Thyroid gland (tissue), 4 donors: ENCODE measurements at places on chromosomes 6 and 20. TPM values are rescaled to one million over a fixed set of nuclear protein-coding genes. Genes with fewer than 3 reads are reported as not detected.
A peak's percentile ranks its signal among the peaks of the same experiment; 100 is the strongest.

GRCh38 chr20:13464702-13465101, 174.0 kb downstream of the TASP1 start:
- DNase-seq: no peak
- H3K4me3 ChIP-seq: no peak overlapping the region
- H3K36me3 ChIP-seq: no peaks in the 10 kb centered on the region
- H3K27ac ChIP-seq: no peak overlapping the region
- no peaks in the 10 kb centered on the region for H3K4me1 ChIP-seq
- H3K27me3 ChIP-seq: no peaks in the 10 kb centered on the region

- no peak overlapping the region for H3K27ac ChIP-seq
- H3K4me1 ChIP-seq: no peaks in the 10 kb centered on the region
- no peaks in the 10 kb centered on the region for H3K36me3 ChIP-seq
- no peak for DNase-seq
These were observed 335.8 kb downstream of the EPHA7 start for GRCh38 chr6:93083337-93084230.

DNA sequence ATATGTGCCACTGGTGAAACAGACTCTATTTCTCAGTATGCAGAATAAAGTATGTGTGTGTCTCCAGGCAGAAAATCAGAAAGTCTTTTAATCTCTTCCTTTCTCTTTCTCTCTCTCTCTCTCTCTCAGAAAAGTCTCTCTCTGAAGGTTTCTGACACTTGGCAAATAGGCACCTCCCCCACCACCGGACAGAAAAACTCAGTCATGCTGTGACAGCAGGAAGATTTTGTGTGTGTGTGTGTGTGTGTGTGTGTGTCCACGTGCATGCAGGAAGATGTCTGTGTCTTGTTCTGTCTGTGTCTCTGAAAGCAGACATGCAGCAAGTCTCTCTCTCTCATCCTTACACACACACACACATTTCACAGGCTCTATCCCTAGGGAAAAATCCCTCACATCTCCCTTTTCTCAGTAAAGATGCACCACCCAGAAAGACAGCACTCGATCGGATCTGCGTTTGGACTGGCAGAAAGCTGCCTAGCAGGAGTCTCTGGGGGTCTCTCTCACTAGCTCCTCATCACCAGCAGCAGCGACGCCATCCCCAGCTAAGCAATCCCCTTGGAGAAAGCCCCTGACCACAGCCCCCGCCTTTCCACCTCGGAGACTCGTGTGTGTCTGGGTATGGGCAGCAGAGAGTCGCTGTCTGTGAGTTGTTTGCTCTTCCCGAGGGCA, 98.3 kb downstream of the EDN3 start:
- peaks cover 25% of the 10 kb centered on the region for H3K4me1 ChIP-seq
- peak; percentile 37 for DNase-seq
- H3K27ac ChIP-seq: peak overlapping the region; percentile 82

DNA sequence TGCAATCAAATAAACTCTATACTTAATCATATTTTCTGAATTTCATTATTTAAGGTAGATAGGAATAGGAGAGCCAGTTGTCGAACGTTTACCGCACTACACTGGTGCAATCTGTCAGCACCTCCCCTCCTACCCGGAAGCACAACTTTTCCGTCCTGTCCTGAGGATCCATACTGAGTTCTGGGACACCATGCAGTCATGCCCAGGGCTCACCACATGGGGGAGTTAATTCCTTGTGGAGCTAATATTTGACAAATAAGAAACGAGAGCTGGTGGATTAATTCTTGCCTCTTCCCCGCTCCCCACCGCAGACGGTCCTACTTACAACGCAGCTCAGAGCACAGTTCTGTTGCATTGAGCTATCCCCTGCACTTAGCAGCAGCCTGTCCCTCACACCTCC, 107.7 kb upstream of the RALGAPA2 start:
- no peak overlapping the region for H3K27ac ChIP-seq
- no peaks in the 10 kb centered on the region for H3K36me3 ChIP-seq
- no peak overlapping the region for H3K4me3 ChIP-seq
- no peaks in the 10 kb centered on the region for H3K4me1 ChIP-seq
- no peak for DNase-seq

GRCh38 chr6:8170245-8170644, 67.9 kb upstream of the EEF1E1 start:
- H3K27me3 ChIP-seq: no peaks in the 10 kb centered on the region
- no peak overlapping the region for H3K4me3 ChIP-seq
- DNase-seq: no peak
- H3K36me3 ChIP-seq: no peaks in the 10 kb centered on the region

DNA sequence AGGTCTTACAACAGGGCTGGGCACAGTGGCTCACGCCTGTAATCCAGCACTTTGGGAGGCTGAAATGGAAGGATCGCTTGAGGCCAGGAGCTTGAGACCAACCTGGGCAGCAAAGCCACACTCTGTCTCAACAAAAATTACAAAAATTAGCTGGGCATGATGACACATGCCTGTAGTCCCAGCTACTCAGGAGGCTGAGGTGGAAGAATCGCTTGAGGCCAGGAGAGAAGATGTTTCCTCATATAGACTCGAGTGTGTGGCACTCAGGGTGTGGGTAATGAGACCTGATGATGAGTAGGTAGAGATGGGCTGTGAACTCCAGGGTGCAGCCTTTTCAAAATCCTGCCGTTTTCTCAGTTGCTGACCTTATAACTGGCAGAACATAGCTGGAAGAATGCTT, 125.3 kb upstream of the FOXO3 start:
- no peak overlapping the region for H3K4me3 ChIP-seq
- H3K36me3 ChIP-seq: no peaks in the 10 kb centered on the region
- H3K4me1 ChIP-seq: no peaks in the 10 kb centered on the region
- no peak for DNase-seq

DNA sequence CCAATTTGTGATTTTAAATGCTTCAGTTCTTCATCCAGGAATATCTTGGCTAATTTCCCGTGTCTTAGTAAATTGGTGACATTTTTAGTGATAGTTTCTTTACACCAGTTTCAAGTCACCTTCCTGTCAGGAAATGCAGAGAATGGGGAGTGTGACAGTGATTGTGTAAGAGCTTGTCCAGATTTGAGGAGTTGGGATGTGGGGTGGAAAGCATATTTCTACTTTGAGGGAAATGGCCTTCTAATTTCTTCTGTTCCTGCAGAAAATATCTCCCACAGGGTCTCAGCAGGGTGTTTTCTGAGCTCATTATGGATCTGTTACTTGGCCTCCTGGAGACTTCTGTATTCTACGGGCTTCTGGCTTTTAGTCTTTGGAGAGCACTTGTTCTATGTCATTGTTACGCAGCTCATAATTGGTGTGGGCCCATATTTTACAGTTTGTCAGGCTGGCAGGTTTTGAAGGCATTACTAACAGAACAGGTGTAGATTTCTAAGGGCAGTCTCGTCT, 65.6 kb downstream of the TMEM200A start:
- H3K4me3 ChIP-seq: no peak overlapping the region
- H3K4me1 ChIP-seq: no peaks in the 10 kb centered on the region
- no peaks in the 10 kb centered on the region for H3K36me3 ChIP-seq
- DNase-seq: no peak

DNA sequence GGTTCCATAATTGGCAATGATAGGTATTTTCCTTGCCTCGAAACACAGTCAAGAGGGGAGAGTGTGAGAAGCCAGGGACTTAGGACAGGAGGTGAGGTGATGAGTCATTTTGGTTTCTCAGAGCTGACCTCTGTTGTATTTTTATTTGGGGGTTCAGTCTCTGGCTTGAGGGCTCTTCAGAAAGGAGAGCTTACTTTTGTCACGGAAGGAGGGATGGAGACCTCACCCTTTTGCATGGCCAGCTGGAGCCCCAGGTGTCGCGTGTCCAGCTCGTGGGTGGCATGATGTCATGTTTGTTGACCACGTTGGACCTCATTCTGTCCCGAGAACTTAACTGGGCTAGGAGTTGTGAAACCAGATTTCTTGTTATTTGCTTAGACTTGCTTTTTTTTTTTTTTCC, 293.9 kb downstream of the QKI start:
- peaks cover 24% of the 10 kb centered on the region for H3K4me1 ChIP-seq
- DNase-seq: no peak
- H3K36me3 ChIP-seq: no peaks in the 10 kb centered on the region

- H3K27ac ChIP-seq: no peak overlapping the region
- H3K27me3 ChIP-seq: no peaks in the 10 kb centered on the region
These were observed 86.5 kb downstream of the ATRN start for GRCh38 chr20:3557237-3557785.

TFAP2D gene
- not detected for total RNA-seq

SAPCD1 gene
- not detected for total RNA-seq

ADGRB3 gene
- total RNA-seq: 3.0 TPM

DCDC2 gene
- 12.0 TPM for total RNA-seq
